ENCODE measurements at places on chromosomes 16 and 17.

GRCh38 chr17:77111934-77112296 is 28.9 kb upstream of the SEC14L1 start:
- no peak for DNase-seq

DNA sequence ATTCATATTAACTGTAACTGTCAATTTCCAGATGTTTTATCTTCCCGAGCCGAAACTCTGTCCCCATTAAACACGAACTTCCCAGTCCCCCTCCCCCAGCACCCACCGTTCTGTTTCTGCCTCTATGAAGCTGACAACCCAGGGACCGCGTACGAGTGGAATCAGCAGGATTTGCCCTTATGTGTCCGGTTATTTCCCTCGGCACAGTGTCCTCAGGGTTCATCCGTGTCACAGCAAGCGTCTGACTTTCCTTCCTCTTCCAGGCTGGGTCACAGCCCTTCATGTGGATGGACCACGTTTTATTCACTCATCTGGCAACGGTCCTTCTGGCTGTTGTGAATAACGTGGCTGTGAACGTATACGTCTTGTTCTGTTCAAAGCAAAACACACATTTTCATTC is 31.3 kb downstream of the METRNL start:
- no peak for DNase-seq

DNA sequence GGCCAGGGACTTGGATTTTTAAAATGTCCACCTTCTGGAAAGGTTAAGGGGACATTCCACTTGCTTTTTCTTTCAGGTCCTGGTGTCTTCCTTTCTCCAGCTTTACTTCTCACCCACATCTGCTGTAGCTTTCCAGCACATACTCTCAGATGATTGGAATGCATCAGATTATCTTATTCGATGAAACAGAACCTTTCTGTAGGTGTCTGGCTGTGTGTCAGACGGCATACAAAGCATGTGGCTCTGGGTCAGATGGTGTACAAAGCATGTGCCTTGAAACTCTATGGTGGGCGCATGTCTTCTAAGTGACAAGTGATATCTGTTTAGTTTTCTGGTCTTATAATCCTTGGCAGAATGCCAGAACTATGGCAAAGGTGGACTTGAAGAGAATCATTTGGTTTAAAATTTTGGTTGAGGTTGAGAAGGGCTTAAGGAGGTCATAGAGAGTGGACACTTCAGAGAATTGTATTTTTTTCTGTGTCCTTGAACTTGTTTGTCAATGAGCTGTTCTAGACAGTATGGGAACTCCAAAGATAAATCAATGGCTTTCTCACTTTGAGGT is 125.3 kb downstream of the FTO start:
- DNase-seq, result no peak

DNA sequence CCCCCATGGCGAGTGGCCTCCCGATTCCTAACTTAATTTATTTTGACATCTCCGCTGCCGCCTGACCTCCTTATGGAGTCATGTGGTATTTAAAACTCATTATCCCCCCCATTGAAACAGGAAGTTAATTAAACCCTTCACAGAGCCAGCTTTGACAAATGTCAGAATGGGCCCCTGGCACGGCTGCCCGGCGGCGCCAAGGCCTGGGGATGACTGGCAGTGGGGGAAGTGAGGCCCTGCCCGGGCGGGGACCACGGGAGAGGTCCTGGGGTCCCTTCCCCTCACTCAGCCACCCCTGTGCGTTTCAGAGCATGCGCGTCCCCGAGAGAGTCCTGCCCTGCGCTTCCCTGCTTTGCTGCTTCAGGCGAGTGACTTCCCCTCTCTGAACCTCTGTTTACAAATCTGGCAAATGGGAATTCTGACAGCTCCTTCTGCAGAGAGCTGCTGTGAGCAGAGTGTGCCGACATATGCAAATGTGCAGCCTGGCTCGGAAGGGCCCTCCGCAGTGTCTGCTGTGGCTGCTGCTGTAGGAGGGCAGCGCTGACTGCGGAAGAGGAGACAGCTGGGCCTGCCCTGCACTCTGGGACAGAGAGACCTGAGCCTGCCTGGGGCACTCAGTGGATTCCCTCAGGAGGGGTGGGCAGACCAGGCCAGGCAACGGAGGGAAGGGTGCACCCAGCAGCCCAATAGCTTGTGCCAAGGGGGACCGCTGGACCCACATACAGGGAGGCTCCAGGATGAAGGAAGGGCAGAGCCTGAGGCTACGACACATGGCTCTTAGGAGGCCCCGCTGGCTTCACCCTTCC is 4.4 kb upstream of the ZFPM1 start:
- DNase-seq, result no peak

GRCh38 chr16:83835586-83836566 is 28.1 kb downstream of the HSBP1 start:
- peak; percentile 21 for DNase-seq

GRCh38 chr16:14963281-14964173 is 11.3 kb upstream of the PDXDC1 start:
- DNase-seq, result no peak

GRCh38 chr16:78473031-78473699 is 373.7 kb downstream of the WWOX start:
- no peak for DNase-seq

DNA sequence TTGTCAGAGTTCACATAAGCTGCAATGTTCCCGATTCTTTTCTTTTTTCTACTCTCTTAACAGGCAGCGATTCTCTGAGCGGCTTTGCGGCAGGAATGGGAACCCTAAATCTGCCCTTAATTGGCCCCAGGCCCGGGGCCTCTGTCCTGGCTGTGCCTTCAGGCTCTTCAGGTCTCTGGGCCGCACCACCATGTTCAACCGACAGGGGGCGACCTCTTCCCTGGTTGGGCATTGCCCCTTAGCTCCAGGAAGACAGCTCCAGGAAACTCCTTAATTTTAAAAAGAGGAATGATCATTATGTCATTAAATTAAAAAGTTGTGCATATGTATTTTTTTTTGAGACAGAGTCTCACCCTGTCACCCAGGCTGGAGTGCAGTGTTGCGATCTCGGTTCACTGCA is 20.3 kb downstream of the CACNG5 start:
- no peak for DNase-seq

GRCh38 chr17:50920891-50921586 is 54.9 kb upstream of the TOB1 start:
- DNase-seq, result no peak

- no peak for DNase-seq
Measured at GRCh38 chr17:57266902-57267311, 10.6 kb downstream of the MSI2 start.

- DNase-seq, result peak; percentile 48
Measured at GRCh38 chr16:84266451-84266850, 26.6 kb upstream of the KCNG4 start.
